SHP77 (cell line): ENCODE measurements at places on chromosomes 1 and 21.
A peak's percentile ranks its signal among the peaks of the same experiment; 100 is the strongest.

- no peak for DNase-seq
These were observed 8.6 kb downstream of the ARV1 start for GRCh38 chr1:230987448-230987847.

- DNase-seq: no peak
These were observed 57.8 kb downstream of the WNT9A start for GRCh38 chr1:227889863-227890405.

DNA sequence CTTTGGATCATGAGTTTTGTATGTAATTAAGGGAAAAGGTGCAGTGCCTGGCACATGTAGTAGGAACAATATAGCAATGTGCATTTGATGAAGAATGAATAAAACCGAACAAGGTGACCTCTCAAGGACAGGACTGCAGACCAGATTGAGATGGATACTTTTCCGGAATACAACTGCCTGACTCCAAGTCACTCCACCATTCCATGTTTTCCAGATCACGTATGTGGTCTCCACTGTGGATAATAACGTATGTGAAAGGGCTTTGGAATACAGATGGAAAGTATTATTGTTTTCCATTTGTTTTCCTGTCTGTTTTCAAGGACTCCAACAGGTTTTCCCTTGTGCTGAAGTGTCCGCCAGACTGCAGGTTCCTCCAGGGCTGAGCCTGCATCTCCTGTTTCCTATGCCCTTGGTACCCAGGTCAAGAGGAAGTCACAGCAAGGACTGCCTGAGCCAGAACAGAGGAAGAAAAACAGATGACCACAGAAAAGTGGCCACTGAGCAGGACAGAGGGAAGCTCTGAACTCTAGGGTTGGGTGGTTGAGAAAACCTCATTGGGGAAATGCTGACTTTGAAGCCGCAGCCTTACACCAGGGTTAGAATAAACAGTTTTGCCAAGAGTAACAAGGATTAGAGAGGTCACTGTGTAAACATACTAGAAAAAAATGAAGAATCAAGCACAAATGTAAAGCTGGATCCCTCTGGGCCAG is 4.0 kb downstream of the CFAP45 start:
- DNase-seq: no peak

- no peak for DNase-seq
These were observed 94.8 kb upstream of the KIAA0040 start for GRCh38 chr1:175287377-175287776.

DNA sequence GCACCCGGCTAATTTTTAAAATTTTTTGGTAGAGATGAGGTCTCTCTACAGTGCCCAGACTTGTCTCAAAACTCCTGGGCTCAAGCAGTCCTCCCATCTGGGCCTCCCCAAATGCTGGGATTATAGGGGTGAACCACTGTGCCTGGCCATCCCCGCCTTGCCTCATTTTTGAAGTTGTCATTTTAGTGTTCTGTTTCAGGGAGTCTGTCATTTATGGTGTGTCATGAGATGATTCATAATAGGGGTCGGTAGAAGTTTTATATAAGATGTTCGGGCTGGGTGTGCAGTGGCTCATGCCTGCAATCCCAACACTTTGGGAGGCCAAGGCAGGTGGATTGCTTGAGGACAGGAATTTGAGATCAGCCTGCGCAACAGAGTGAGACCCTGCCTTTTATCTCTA is 8.5 kb downstream of the PRCC start:
- DNase-seq: no peak

- DNase-seq: no peak
These were observed 139.5 kb upstream of the SAMSN1 start for GRCh38 chr21:14685568-14685967.

GRCh38 chr1:11766429-11766776 is 4.4 kb downstream of the C1orf167 start:
- DNase-seq: no peak

- no peak for DNase-seq
These were observed 59.8 kb upstream of the PLXNA2 start for GRCh38 chr1:208303743-208304712.

DNA sequence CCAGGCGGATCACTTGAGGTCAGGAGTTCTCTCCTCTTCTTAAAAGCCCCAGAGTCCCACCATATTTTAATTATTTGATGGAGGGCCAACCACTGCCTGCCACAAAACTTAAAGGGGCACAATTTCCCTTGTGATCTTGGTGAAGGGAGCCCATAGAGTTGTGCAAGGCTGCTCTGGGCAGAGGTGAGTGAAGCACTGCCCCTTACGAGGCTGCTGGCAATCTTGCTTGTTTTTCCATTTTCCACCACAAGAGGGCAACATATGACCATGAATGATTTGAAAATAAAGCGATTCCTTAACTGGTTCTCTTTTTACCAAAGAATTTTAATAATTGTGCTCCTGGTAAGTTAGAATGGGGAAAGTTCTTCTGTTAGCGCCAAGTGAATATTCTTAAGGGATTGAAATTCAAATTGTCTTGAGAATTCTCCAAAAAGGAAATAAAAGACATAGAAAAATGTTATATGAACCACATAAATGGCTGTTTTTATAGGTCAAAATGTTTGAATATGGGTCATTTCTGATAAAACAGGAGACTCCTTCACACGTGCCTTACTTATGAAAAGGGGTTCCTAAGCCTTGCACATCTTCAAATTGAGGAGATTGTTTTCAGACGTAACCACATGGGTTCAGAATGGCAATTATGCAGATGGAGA is 22.7 kb downstream of the PGM1 start:
- DNase-seq: peak; percentile 42

- DNase-seq: no peak
These were observed 918.1 kb upstream of the TMPRSS15 start for GRCh38 chr21:19321688-19322087.

DNA sequence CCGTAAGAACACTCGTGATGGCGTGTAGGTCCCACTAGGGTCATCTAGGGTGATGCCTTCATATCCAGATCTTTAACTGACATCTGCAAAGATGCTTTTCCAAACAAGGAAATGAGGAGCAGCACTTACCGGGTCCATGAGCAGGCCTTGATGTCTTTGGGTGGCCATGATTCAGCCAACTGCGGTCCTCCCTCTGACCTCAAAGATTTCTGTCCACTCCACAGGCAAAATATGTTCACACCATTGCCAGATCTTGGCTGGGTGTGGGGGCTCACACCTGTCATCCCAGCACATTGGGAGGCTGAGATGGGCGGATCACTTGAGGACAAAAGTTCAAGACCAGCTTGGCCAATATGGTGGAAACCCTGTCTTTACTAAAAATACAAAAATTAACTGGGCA is 18.2 kb downstream of the TRPM2 start:
- DNase-seq: no peak

GRCh38 chr1:154752273-154753030 is 117.6 kb downstream of the KCNN3 start:
- no peak for DNase-seq

- peak; percentile 22 for DNase-seq
These were observed 10.8 kb upstream of the DUSP12 start for GRCh38 chr1:161738627-161739287.

- DNase-seq: no peak
These were observed 542.0 kb downstream of the NUF2 start for GRCh38 chr1:163863731-163864130.

DNA sequence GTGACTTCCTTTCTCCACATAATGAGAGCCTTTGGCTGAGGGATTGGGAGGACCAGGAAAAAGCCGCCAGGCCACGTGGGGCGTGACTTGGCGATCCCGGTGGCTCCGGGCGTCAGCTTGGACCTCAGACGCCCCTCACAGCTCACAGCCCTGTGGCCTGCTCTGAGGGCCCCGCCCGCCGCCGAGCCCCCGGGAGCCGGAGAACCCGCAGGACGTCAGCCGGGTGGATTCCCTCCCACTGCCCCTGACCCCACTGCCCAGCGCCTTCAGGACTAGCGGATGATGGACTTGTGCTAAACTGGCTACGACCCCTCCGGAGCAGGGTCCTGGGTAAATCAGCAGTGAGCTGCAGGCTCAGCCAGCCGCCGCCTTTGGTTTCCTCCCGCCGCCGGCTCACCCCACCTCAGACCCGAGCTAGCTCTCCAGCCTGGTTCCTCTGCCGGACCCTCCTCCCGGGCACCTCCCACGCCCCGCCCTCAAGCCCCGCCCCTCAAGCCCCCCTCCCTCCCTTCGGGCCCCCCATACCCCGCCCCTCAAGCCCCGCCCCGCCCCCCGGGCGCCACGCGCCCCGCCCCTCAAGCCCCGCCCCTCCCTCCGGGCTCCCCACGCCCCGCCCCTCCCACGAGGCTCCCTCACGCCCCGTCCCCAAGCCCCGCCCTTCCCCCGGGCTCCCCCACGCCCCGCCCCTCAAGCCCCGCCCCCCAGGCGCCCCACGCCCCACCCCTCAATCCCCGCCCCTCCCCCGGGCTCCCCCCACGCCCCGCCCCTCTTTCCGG is 10.0 kb upstream of the FAAP20 start:
- DNase-seq: peak; percentile 74

DNA sequence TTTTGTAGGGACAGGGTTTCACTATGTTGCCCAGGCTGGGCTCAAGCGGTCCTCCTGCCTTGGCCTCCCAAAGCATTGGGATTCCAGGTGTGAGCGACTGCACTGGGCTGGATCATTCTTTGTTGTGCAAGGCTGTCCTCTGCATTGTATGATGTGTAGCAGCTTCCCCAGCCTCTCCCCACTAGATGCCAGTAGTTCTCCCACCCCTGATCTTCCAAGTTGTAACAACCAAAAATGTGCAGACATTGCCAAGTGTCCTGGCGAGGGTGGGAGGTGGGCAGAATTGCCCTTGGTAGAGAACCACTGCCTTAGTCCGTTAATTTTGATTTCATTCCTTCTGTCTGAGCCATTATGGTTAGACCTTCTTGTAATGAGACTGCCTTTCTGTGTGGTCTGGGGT is 7.2 kb downstream of the GALNT2 start:
- DNase-seq: no peak

GRCh38 chr21:42324896-42325295 is 9.7 kb upstream of the TFF3 start:
- no peak for DNase-seq

DNA sequence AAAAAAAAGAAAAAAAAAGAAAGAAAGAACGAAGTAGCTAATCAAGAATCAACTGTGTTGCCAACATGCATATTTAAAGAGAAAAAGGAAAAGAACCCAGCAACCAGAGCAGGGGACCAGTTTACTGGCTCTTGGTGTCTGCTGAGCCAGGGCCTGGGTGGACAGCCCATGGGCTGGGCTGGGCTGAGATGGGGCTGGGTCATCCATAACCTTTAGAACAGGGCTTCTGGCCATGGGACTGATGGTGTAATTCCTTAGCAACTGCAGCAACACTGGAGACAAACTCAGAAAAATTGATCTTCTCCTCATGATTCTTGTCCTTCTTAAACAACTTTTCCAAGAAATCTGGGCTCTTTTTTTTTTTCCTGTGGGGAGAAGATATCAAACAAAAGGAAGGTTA is 10.5 kb downstream of the S100A7A start:
- DNase-seq: no peak

GRCh38 chr21:45736690-45737484 is 93.4 kb downstream of the PCBP3 start:
- no peak for DNase-seq

DNA sequence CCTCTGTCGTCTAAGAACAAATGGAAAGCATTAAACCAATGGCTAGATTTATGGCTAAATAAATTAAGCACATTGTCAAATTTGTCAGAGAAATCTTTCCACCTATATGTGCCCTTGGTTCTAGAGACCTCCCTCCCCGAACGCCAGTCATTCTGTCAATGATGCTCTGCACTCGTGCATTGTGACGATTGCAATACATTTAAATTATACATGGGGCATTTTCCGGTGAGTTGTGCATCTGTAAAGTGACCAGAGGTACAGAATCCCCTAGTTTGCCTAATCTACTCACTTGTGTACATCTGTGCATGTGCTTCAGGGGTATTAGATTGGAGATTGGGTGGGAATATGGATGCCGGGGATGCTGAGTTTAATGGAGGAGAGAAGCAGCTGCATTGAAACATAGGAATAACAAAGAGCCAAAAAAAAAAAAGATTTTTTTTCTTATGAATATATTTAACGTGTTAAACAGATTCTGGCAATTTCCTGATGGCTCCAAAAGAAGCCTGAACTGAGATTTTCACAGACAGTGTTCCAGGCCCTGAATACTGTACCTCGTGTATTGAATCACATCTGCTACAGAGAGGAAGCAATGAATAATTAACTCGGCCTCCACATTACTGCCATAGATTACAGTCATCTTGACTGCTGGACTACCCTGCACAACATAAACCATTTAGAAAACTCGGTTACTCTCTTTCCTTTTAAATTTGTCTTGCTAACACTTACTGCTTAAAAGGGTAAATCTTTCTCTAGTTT is 149.0 kb upstream of the C1orf87 start:
- DNase-seq: no peak

- DNase-seq: no peak
These were observed 3.1 kb upstream of the JAK1 start for GRCh38 chr1:64969305-64970046.

- no peak for DNase-seq
These were observed 5.3 kb downstream of the CLCA2 start for GRCh38 chr1:86429122-86429725.

GRCh38 chr1:94055459-94056122 is 65.4 kb downstream of the ABCA4 start:
- no peak for DNase-seq

DNA sequence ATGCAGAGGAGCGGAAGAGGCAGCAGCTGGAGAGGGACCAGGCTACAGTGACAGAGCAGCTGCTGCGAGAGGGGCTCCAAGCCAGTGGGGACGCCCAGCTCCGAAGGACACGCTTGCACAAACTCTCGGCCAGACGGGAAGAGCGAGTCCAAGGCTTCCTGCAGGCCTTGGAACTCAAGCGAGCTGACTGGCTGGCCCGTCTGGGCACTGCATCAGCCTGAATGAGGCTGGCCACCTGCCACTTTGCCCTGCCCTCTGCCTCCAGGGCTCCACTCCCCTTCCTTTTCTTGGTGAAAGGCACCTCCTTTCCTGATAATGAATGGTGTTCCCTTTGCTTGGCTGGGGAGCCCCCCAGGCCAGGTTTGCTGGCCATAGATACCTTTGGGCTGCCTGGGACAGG is 3.3 kb upstream of the HMGN2 start:
- no peak for DNase-seq

DNA sequence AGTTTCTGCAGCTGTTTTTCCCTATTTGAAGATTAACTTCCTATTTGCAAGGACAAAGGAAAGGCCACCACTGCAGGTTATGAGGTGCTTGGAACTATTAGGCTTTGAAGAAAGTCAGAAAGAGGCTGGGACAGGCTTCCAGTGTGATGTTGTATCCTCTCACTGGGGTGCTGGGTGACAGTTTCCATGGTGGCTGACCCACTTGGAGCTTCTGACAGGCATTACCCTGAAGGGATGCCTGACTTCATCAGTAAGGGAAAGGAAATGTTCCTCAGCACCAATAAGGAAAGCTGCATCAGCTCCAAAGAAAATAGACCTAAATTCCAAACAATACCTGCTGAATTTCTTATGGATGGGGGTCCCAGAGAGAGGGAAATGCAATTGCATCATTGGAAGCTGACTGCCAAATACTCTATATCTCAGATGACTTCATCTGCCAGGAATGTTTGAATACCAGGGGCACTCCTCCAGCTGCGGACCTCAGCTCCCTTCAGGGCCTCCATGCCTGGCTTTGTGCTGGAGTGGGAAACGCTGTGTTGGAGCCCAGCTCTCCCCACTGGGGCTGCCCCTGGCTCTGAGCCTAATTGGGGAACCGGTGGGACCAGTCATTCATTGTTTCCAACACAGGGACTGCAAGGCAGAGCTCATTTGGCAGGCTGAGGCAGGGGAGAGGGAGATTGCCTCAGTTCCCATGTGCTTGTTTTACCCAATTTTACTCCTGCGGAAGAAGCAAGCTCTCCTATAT is 76.6 kb downstream of the RGL1 start:
- peak; percentile 17 for DNase-seq
